GM23248 (cell line): ENCODE measurements at places on chromosomes 3 and 15.
A peak's percentile ranks its signal among the peaks of the same experiment; 100 is the strongest.

GRCh38 chr15:99929266-99929665 lies 196.0 kb upstream of the LYSMD4 start:
- no peaks in the 10 kb centered on the region for H3K4me1 ChIP-seq
- peaks cover 8% of the 10 kb centered on the region; the same call in 1 of the 2 replicates for H3K27me3 ChIP-seq
- no peak overlapping the region for H3K4me3 ChIP-seq
- no peaks in the 10 kb centered on the region for H3K36me3 ChIP-seq
- no peak for DNase-seq
- no peak overlapping the region for H3K27ac ChIP-seq

- no peaks in the 10 kb centered on the region for H3K27me3 ChIP-seq
- H3K36me3 ChIP-seq, result no peaks in the 10 kb centered on the region
- H3K4me3 ChIP-seq, result peak overlapping the region; percentile 25
- H3K4me1 ChIP-seq, result peaks cover 35% of the 10 kb centered on the region
These were observed 312.1 kb downstream of the SLC9A9 start for GRCh38 chr3:143535994-143536784.

- no peak for DNase-seq
- no peaks in the 10 kb centered on the region for H3K27me3 ChIP-seq
- no peaks in the 10 kb centered on the region for H3K4me1 ChIP-seq
- no peaks in the 10 kb centered on the region for H3K36me3 ChIP-seq
- no peak overlapping the region for H3K4me3 ChIP-seq
These were observed 36.2 kb downstream of the SLC6A11 start for GRCh38 chr3:10852066-10852808.

GRCh38 chr3:2908693-2909351 lies 201.4 kb downstream of the IL5RA start:
- no peaks in the 10 kb centered on the region for H3K4me1 ChIP-seq
- no peaks in the 10 kb centered on the region for H3K27me3 ChIP-seq
- no peak for DNase-seq
- H3K36me3 ChIP-seq, result no peaks in the 10 kb centered on the region

DNA sequence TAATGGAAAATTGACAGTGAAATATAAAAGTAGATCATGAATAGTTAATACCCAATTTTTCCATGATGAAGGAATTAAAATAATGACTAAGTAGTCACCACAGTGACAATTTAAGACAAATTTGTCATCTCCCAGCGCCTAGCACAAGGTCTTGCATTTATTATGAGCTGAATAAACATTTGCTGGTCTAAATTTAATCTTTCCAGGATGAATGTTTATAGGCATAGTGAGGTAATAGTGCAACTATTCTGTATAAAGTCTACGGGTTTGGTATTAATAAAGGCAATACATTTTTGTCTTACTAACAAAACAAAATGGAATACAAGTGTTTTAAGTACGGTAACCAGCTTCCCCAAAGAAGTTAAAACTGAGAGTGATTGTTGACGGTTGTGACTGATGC lies 209.3 kb downstream of the CD47 start:
- no peak overlapping the region for H3K4me3 ChIP-seq
- peaks cover 11% of the 10 kb centered on the region for H3K4me1 ChIP-seq
- no peaks in the 10 kb centered on the region for H3K36me3 ChIP-seq
- H3K27me3 ChIP-seq, result no peaks in the 10 kb centered on the region
- DNase-seq, result no peak
